ENCODE measurements at places on chromosomes 6 and 20.

GRCh38 chr6:73978330-73978729 is 282.3 kb downstream of the CD109 start:
- DNase-seq, result no peak

- DNase-seq, result peak; percentile 46
These were observed 6.3 kb downstream of the ZMYND8 start for GRCh38 chr20:47350181-47350550.

DNA sequence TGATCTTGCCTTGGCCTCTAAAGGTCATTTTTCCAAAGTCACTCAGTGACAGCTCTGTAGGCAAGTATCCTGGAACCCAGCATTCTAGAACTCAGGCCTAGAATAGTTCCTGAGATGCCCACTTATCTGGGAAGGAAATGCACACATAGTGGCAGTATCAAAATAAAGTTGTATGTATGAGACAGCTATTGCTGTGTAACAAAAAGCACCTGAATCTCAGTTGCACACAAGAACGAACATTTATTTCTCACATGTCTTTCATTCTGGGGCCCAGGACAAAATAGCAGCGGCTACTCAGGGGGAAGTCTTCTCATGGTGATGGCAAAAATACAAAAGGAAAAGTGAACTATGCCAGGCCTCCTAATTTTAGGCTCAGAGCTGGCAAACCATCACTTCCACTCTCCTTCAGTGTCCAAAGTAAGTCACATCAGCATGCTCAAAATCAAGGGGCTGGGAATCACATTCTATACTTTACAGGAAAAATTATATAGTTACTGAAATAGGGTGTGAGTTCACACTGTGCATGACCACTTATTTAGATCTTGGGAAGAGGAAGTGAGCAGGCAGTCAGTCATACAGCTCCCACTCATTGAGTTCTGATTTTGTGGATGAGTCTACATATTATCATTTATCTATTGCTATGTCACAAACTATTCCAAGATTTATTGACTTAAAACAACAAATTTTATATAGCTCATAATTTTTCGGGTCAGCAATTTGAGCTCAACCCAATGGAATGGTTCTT is 133.7 kb upstream of the RIN2 start:
- no peak for DNase-seq

DNA sequence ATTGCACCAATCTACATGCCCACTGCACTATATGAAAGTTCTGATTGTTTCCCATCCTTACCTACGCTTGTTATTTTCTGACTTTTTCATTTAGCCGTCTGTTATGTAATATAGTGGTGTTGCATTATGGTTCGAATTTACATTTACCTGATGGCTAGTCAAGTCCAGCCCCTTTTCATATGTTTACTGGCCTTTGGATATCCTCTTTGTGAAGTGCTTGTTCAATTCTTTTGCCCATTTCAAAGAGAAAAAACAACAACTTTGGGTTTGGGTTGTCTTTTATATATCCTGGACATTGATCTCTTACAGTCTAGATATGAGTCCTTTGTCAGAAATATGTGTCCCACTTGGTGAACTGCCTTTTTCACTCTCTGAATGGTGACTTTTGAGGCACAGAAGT is 21.1 kb downstream of the PPP1R14C start:
- no peak for DNase-seq

- DNase-seq, result no peak
These were observed 37.7 kb downstream of the C6orf132 start for GRCh38 chr6:42104804-42105125.
